Posterior vena cava (tissue), 2 donors: ENCODE measurements at places on chromosomes 1 and 21.

DNA sequence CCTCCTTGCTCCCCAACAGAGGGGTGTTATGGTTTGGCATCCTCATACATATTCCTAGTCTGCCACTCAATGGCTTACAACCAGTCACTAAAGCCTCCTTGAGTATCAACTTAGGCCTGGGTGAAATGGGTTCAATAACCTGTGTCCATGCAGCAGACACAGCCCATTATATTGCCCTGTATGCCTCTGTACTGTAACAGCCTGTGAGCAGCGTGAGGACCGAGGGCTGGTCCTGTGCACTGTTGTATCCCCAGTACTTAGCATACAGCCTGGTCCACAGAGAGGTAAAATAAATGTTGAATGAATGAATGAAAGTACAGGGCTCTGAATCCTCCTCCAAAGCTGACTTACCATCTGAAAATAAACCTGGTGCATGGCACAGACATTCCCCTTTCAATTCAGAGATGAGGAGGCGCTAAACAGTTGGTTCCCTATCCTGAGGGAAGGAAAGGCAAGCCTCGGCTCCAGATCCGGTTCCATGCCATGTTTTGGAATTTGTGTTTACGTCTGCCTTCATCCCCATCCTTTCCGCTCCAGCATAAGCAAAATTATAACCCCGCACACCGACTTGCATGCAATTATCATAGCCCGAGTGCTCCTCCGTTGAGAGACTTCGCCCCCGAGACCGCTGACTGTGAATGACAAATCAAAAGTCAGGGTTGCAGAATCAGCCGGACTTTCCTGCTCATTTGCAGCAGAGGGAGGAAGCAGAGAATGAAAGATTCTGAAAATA lies 45.0 kb upstream of the DNAJC6 start:
- DNase-seq = no peak

DNA sequence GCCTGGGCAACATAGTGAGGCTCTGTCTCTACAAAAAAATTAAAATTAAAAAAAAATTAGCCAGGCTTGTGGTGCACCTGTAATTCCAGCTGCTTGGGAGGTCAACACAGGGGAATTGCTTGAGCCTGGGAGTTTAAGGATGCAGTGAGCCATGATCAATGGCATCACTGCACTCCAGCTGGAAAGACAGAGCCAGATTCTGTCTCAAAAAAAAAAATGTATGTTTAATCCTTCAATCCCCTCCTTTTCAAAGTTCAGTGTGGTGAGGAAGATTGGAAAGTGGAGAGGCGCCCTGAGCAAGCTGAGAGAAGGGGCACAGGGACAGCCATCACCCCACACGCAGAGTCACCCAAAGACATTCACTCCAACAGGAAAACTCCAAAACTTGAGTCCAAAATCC lies 97.7 kb upstream of the BACE2 start:
- no peak for DNase-seq

DNA sequence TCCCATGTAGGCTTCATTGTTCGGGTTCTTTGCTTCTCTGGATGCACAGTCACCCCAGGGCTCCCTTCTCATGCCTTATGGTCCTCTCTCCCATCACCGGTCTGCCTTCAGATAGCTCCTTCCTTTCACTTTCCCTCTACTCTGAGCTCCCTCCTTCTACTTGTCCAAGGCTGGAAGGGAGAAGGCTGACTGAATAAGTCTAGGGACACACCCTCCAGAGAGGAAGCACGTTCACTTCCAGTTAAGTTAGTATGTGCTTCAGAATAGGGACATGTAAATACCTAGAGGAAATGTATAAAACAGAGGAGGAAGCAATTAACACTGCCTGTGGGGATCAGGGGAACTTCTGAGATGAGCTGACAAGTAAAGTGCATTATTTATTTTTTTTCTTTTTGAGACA lies 23.5 kb downstream of the CXADR start:
- no peak for DNase-seq

- no peak for DNase-seq
Measured at GRCh38 chr1:30242168-30242567, 481.2 kb downstream of the MATN1 start.

- no peak for DNase-seq
Measured at GRCh38 chr1:84504580-84505492, 1.4 kb upstream of the SPATA1 start.
